M059J (cell line): ENCODE measurements at places on chromosomes 6 and 20.

- peak; percentile 92 for DNase-seq
Measured at GRCh38 chr20:58078741-58079522, 149.5 kb downstream of the ANKRD60 start.

- no peak for DNase-seq
Measured at GRCh38 chr20:56995635-56996075, 270.8 kb downstream of the BMP7 start.

DNA sequence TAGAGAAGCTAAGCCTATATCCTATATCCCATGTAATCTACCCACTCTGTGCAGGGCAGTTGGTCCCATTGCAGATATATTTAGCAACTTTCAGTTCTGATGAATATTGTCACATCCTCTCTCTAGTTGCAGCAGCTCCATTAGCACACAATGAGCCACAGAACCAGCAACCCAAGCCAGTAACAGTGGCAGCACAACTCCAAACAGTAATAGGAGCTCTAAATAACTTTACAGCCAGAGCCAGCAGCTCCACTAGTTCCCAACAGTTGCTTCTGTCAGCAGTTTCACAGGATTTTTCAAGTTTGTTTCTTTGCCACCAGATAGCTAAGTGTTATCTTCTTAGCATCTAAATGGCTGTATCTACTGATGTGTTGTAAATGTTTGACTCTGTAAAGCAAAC is 490.8 kb downstream of the HTR1B start:
- no peak for DNase-seq

DNA sequence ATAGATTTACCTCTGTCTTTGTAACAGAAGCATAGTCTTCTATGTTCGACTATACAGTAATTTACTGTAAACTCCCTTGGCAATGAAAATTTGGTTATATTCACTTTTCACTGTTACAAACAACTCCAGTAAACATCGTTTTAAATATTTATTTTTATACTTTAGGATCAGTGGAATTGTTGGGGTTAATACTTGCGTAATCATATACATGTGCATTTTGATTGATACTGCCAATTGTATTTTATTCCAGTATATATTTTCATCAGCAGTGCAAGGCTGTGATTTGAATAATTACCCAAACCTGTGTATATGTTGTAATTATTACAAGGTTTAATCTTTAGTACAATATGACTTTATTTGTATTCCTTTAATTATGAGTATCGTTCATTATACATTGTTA is 255.7 kb downstream of the ARID1B start:
- no peak for DNase-seq

DNA sequence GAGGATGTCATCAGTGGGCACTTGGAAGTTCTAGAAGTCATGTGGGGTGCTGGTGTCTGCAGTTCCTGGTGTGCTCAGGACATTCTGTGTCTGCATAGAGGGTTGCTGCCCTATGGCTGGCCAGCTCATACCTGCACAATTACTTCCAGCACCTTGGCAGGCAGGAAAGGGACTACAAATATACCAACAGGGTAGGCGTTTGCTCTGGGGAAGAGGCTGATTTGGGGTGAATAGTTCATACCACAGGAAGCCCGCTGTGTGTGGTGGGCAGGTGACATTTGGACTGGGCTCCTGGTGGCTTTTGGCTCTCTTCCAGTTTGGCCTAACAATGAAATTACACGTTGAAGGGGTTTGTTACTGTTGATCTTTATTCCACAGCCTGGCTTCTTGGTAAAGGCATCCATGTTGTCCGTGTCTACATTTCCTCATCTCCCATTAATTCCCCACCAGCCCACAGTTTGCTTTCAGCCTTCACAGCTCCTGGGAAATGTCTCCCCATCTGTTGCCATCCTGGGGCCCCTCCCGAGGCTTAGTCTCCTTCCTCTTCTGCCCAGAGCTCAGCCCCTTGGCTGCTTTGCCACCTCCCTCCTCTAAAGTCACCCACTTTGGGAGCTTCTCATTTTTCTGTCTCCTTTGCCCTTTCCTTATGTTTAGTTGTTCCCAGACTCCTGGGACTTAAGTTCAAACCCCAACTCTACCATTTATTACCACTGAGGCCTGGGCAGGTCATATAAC is 88.1 kb downstream of the RSPH3 start:
- DNase-seq, result no peak
